ENCODE measurements at places on chromosomes 6 and 20.

GRCh38 chr6:88662163-88662580 lies 301.2 kb downstream of the RNGTT start:
- no peak for DNase-seq

DNA sequence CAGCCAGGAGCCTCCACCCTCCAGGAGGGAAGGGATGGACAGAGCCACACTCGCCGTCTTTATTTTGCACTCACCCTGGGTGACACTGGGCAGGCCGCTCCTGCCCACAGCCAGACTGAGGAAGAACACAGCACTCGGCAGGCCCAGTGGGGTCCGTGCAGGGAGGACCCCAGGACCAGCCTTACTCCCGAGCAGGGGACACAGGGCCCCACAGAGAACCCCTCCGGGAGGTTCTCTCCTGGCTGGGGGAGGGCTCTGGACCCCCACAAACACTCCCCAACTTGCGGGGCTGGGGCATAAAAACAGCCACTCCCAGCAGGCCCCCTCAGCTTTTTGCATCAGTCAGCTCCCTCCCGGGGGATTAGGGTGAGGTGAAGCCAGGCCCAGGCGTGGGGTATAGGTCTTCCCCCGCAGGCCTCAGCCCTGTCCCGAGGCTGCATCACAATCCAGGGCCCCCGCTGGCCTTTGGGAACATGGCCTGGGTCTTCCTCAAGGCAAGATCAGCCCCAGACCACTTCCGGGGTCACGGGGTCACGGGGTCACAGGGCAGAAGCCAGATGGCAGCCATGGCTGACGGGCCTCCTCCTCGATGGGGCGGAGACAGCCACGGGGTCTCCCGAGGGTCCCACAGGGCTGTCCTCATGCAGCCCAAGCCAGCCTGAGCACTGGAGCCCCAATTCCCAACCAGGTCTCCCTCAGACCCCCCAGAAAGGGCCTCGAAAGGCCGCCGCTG lies 3.2 kb downstream of the TNFRSF6B start:
- peak; percentile 46 for DNase-seq

DNA sequence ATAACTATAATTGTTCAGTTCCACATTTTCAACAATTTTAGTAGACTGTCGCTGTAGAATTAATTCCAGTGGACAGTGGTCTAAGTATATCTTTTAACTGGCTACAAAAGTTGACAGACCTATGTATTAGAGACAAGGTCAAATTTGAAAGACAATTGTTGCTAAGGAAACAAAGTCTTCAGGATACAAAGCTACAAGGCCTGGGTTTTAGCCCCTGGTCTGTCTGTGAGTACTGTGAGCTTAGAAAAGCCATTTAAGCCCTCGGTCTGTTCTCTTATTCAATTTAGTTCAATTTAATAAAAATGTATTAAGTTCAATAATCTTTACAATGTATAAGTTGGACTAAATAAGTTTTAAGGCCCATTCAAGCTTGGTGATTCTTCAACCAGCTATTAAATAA lies 352.5 kb downstream of the HDGFL1 start:
- no peak for DNase-seq

GRCh38 chr6:34225551-34225950 lies 11.1 kb upstream of the HMGA1 start:
- no peak for DNase-seq

DNA sequence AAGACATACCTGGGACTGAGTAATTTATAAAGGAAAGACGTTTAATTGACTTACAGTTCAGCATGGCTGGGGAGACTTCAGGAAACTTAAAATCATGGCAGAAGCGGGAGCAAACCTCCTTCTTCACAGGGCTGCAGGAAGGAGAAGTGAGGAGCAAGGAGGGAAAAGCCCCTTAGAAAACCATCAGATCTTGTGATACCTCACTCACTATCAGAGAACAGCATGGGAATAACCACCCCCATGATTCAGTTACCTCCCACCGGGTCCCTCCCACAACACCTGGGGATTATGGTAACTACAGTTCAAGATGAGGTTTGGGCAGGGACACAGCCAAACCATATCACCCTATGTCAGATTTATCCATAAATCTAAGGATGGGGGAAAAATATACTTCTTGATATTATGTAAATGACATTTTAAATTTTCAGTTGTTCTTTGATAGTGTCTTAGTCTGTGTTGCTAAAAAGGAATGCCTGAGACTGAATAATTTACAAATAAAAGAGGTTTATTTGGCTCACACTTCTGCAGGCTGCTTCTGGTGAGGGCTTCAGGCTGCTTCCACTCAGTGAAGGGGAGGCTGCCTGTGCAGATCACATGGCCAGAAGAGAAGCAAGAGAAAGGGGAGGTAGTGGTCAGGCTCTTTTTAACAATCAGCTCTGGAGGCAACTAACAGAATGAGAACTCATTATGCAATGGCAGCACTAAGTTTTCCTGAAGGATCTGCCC lies 1.2 kb upstream of the MCM9 start:
- no peak for DNase-seq

DNA sequence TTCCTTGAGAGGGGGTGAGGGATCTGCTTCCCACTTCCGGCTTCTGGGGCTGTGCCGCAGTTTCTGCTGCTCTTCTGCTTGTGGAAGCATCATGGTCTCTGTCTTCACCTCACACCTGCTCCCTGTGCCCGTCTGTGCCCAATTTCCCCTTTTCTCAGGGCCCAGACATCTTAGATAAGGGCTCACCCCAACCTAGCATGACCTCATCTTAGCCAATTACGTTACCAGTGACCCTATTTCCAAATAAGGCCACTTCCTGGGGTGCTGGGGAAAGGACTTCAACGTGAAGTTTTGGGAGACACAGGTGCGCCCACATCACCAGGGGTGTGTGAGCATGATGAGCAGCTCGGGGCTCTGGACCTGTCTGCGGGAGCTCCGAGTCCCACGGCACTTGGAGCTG lies 20.7 kb upstream of the RBBP8NL start:
- DNase-seq = no peak

All from islet precursor cell (in vitro differentiated cells).